ENCODE measurements at places on chromosomes 5 and 9. TPM values are rescaled to one million over a fixed set of nuclear protein-coding genes. Genes with fewer than 3 reads are reported as not detected.

DNA sequence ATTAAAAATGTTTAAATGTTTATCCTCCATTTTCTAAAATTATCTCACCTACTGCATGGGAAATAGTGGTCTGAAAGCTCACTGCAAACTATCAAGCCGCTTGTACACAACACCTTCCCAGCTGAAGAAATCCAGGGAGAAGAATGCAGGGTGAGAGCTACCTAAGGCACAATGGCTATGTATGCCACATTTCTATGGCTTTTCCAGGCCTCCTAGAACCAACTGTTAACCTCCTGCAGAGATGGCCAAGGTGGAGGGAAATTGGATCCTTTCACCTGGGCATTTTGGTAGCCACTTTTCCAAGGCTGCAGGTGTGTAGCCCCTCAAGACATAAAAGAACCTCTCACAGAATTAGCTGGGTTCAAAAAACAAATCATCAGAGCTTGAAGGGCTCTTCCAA, 286.4 kb downstream of the EBF1 start:
- no peak for ATAC-seq

GRCh38 chr5:31427013-31427723, 104.7 kb downstream of the DROSHA start:
- no peak for ATAC-seq

The SPAAR gene
- total RNA-seq, result 0.16 TPM

DNA sequence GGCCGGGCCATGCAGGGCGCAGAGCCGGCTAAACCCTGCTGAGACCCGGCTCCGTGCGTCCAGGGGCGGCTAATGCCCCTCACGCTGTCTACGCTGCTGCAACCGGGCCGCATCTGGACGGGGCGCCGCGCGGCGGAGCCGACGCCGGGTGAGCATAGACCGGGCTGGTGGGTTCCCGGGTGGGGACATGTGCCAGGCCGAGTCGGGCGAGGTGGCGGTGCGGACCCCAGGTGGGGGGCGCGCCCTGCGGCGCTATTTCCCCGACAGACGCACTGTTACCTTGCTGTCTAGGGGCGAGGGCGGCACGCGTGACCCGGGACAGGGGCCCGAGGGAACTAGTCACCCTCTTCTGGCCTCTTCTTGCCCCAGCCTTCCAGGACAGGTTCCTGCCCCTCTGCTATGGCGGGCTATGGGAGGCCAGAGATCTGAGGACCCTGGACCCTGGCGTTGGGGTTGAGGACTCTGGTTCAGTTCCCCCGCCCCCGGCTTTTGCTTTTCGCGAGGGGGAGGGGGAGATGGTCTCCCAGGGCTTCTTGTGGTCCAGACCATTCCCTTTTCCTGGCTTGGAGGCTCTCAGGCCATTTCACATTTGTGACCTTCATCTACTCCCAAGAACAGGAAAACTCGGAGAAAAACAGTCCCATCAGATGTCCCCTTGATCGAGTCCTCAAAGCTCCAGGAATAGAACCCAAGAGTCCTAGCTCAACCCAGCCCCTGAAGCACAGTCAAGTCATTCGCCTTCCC, 536 bp downstream of the SLC27A4 start:
- ATAC-seq, result peak; percentile 32

DNA sequence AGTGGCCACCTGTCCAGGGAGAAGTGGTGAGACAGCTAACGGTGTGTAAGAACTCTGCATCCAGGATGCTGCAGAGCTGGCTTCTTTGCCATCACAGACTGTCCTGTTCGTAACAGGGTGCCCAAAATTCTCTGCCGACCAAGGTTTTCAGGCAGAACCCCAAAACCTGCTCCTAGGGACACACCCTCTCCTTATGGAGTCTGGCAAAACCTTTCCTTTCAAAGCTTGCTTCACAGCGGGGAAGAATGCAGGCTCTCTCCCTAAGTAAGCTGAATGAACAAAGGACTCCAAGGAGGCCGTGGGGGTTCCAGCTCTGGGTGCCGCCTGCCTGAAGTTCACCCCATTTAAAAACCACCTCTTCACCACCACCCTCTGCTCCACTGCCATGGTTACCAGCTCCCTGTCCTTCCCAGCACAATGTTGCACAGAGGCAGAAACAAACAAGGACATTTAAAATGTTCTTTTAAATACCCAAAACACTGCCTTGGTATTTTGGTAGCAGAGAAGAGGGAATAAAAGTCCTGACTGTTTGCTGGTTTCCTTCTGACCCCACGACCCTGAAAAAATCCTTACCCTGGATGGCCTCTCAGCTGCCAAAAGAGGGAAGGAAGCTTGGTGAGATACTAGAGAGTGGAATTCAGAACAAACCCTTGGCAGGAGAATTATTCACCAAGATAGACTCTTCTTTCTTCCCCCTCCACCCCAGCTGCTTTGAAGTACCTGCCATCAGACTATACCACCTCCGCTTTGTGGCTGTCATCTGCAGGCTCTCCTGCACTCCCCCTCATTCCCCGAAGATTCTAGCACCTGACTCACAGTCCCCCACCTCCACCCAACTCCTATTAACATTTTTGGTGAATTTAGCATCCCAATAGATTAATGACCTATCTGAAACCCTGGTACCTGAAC, 7.1 kb upstream of the KLF9 start:
- no peak for ATAC-seq

The VLDLR gene
- total RNA-seq, result 26.6 TPM

Measured in esophagus mucosa (tissue), 1 donor.